ENCODE measurements at places on chromosomes 11 and 22.

GRCh38 chr11:88363648-88364065 lies 26.1 kb upstream of the CTSC start:
- H3K4me1 ChIP-seq, result no peaks in the 10 kb centered on the region
- DNase-seq, result no peak
- H3K27me3 ChIP-seq, result no peaks in the 10 kb centered on the region
- H3K27ac ChIP-seq, result no peak overlapping the region

GRCh38 chr11:108751444-108751843 lies 86.6 kb downstream of the DDX10 start:
- H3K4me1 ChIP-seq, result no peaks in the 10 kb centered on the region
- no peaks in the 10 kb centered on the region for H3K36me3 ChIP-seq
- no peaks in the 10 kb centered on the region for H3K27me3 ChIP-seq
- H3K27ac ChIP-seq, result no peak overlapping the region

GRCh38 chr11:57729479-57729878 lies 11.8 kb upstream of the SELENOH start:
- H3K27me3 ChIP-seq, result no peaks in the 10 kb centered on the region
- no peak overlapping the region for H3K4me3 ChIP-seq
- no peak for DNase-seq
- H3K36me3 ChIP-seq, result no peaks in the 10 kb centered on the region
- no peak overlapping the region for H3K27ac ChIP-seq

DNA sequence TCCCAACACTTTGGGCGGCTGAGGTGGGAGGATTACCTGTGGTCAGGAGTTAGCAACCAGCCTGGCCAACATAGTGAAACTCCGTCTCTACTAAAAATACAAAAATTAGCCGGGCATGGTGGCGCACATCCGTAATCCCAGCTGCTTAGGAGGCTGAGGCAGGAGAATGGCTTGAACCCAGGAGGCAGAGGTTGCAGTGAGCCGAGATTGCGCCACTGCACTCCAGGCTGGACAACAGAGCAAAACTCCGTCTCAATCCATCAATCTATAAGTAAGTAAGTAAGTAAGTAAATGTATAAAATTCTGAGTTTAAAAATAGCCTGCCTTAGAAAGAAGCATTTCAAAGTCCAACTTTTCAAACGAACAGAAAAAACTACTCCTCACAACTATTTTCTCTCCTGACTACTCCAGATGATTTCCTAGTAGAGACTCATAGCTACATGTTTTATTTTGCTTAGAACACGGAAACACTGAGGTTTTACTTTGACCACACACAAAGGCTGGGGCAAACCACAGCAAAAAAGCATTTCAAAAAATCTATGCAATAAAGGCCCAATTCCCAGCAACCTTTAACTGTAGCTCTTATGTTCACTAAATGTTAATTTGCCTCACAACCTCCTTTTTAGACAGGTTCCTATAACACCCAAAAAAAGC lies 16.3 kb downstream of the SPTY2D1 start:
- peaks cover 4% of the 10 kb centered on the region for H3K36me3 ChIP-seq
- peak overlapping the region; percentile 18 for H3K27ac ChIP-seq
- no peak overlapping the region for H3K4me3 ChIP-seq
- no peak for DNase-seq
- H3K4me1 ChIP-seq, result no peaks in the 10 kb centered on the region

GRCh38 chr11:133531971-133532651 lies at the start of gene OPCML:
TSS of gene OPCML (minus strand) at chr11:133532501.
- no peak within 1 kb of the TSS for H3K27ac ChIP-seq
- H3K27me3 ChIP-seq, result no peaks in the 10 kb centered on the region
- no peak for DNase-seq
- H3K4me3 ChIP-seq, result no peak within 1 kb of the TSS
- H3K4me1 ChIP-seq, result no peaks in the 10 kb centered on the region

DNA sequence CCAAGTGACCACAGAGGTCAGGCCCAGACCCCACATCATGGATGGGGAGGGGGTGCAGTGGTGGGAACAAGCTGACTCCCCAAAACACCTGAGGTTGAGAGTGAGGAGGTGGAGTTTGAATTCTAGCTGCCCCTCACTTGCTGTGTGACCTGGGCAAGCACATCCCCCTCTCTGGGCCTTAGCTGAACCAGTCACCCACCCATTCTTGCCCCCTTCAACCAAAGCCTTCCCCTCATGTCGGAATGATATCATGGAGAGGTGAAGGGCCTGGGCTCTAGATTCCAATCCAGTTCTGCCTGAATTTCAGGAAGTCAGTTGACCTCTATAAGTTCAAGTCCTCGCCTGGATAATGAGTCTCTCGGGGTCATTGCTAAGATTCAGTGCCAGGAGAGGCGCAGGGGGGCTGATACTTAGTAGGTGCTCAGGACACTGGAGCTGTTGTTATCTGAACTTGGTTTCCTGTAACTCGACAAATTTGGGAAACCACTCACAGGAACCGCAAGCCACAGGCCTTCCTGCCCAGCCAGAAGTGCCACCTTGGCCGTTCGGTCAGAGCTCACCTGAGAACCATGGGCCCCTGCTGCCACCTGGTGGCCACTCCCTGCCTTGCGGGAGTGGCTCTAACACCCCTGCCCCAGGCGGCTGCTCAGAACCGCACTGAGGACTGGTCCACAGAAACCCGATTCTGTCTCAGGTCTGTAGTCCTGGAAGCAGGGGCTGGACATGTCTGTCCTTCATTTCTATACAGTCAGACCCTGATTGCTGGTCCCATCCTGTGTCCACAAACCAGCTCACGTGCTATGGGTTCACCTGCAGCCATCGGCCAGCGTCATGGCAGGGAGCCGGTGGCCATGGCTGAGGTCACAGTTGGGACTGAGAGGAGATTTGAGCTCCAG lies 6.9 kb downstream of the CDC42EP1 start:
- H3K4me1 ChIP-seq, result peaks cover 42% of the 10 kb centered on the region
- no peaks in the 10 kb centered on the region for H3K27me3 ChIP-seq
- peaks cover 3% of the 10 kb centered on the region for H3K36me3 ChIP-seq
- peak; percentile 96 for DNase-seq
- H3K4me3 ChIP-seq, result no peak overlapping the region

DNA sequence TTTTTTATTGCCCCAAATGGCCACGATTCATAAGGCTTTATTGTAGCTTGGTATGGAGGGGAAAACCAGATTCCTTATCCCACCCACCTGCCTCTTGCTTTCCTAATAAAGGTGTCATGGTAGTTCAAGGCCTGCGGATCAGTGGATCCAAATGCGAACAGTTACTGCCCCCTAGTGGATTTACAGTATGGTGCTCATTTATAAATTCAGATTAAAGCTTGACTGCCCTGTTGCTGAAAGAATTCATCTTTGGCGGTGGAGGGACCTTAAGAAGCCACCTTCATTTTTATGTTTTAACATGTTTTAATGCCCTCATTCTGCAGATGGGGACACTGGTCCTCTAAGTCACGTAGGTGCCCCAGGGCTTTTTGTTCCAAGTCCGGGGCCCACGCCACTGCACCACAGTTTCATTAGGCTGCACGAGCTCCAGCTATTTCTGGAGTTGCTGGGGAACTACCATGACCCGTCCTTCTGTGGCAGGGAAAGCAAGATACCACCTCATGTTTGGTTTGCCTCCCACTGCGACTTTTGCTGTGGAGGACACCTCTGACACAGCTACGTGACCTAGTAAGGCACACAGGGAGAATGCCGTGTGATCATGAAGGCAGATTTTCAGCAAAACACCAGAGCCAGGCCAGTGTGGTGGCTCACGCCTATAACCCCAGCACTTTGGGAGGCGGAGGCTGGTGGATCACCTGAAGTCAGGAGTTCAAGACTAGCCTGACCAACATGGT lies 15.6 kb upstream of the INCENP start:
- DNase-seq, result no peak
- no peaks in the 10 kb centered on the region for H3K4me1 ChIP-seq
- H3K4me3 ChIP-seq, result no peak overlapping the region
- no peak overlapping the region for H3K27ac ChIP-seq
- H3K36me3 ChIP-seq, result no peaks in the 10 kb centered on the region

- H3K36me3 ChIP-seq, result no peaks in the 10 kb centered on the region
- no peaks in the 10 kb centered on the region for H3K4me1 ChIP-seq
- no peak overlapping the region for H3K27ac ChIP-seq
- no peak for DNase-seq
- H3K4me3 ChIP-seq, result no peak overlapping the region
These were observed 49.8 kb upstream of the LMO2 start for GRCh38 chr11:33941637-33942160.

DNA sequence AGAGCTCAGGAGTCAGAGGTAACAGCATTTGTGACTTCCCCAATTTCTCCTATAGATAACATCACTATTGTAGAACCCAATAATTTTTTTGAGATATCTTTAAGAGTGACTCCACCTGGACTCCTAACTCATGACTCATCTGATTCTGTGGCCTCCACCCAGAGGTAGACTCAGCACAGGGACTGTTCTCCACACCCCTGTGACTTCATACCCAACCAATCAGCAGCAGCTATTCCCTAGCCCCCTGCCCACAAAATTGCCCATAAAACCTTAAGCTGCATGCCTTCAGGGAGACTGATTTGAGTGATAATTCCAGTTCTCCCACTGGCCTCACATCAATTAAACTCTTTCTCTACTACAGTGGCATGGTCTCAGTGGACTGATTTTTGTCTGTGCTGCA lies 475.4 kb upstream of the FAT3 start:
- no peak for DNase-seq
- no peak overlapping the region for H3K4me3 ChIP-seq
- no peaks in the 10 kb centered on the region for H3K4me1 ChIP-seq

DNA sequence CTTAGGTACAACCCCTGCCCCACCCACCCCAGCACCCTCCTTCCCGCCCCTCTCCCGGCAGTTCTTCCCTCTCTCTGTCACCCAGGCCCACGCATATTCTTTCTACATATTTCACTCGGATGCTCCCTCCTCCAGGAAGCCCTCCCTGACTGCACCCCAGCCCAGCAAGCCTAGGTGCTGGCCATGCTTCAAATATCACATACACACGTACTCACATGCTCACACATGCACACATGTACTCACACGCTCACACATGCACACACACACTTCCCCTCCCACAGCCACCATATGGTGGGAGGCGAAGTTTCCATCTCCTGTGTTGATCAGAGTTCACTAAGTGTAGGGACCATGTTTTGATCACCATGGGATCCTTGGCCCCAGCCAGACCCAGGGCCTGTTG lies 90.4 kb downstream of the WNT7B start:
- H3K4me3 ChIP-seq, result no peak overlapping the region
- no peak for DNase-seq
- H3K4me1 ChIP-seq, result no peaks in the 10 kb centered on the region
- H3K27ac ChIP-seq, result no peak overlapping the region
- peaks cover 5% of the 10 kb centered on the region for H3K27me3 ChIP-seq

Measured in colonic mucosa (tissue), 4 donors.